ENCODE measurements at places on chromosomes 12 and 14.

- no peak for DNase-seq
These were observed 6.1 kb downstream of the HNF1A start for GRCh38 chr12:120984351-120984898.

DNA sequence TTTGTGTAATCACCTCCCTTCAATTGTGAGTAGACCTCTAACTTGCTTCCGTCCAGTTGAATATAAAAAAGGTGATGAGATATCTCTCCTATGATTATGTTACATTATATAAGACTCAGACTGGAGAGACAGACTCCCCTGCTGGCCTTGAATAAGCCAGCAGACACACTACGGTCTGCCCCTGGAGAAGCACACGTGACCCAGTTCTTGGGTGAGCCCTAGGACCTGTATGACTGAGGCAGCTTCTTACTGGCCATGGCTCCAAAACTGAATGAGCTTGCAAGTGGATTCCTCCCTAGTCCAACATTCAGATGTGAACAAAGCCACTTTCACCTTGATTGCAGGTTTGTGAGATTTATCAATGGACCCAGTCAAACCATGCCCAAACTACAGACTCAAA is 427.9 kb upstream of the DCN start:
- no peak for DNase-seq

GRCh38 chr12:3417937-3418462 is 73.0 kb upstream of the PRMT8 start:
- DNase-seq: no peak

GRCh38 chr12:54993181-54993835 is 8.7 kb upstream of the TESPA1 start:
- DNase-seq: peak; percentile 76

DNA sequence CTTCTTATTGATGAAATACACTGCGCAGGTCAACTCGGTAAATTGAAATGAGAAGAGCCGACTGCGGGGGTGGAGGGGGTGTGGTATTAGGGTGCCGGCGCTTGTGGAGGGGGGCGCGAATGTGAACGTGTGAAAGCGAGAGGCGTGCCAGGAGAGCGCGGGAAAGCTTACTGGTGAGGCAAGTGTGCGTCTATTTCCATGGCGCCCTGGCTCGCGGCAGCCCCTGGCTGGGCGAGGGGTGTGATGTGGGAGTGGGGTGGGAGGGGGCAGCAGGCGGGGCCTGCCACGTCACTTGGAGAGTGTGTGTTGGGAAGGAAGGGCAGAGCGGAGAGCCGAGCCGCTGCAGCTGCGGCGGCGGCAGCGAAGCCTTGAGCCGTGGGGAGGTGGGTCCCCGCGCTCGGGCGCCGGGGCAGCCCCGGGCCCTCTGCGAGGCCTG is 88.8 kb downstream of the GALNT8 start:
- peak; percentile 72 for DNase-seq

DNA sequence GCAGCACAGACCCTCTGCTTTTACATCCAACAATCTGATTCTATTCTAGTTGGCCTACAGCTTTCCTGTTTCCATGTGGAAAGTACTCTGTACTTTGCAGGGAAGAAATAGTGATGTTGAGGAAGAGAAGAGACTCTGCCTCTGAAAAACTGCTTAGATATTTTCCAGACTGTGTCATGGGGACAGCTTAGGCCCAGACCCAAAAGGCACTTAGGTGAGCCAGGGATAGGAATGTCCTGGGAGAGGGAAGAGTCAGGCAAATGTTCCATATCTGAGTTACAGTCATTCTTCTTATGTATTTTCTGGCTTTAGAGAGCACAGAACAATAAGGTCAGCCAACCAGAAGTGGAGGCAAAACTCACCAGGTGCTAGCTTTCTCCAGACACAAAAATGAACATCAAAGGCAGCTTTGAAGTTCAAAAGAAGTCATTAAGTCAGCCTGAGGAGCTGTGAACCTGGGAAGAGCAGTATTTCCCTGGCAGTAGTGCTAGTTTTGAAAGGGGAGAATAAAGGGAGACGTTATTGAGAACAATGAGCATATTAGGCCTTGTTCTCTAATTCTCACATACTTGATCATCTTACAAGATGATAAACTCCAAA is 199.7 kb upstream of the LMNTD1 start:
- DNase-seq: no peak

DNA sequence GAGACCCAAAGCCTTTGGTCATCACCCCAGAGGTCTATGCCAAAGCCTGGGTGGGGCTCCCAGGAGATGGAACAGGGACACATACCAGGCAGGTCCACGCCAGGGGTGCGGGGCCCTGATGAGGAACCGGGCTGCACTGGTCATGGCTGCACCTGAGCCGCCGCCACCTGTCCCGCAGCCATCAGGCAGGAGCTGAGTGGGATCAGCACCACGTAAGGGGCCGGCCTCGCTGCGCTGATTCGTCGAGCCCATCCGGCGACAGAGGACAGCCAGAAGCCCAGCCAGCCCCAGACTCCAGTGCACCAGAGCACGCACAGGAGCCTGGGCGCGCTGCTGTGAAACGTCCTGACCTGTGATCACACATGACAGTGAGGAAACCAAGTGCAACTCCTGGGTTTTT is 15.9 kb downstream of the DEGS2 start:
- DNase-seq: no peak

- no peak for DNase-seq
These were observed 64.5 kb upstream of the SSTR1 start for GRCh38 chr14:38143170-38143569.

GRCh38 chr14:34502001-34502400 is 37.5 kb downstream of the EAPP start:
- no peak for DNase-seq

DNA sequence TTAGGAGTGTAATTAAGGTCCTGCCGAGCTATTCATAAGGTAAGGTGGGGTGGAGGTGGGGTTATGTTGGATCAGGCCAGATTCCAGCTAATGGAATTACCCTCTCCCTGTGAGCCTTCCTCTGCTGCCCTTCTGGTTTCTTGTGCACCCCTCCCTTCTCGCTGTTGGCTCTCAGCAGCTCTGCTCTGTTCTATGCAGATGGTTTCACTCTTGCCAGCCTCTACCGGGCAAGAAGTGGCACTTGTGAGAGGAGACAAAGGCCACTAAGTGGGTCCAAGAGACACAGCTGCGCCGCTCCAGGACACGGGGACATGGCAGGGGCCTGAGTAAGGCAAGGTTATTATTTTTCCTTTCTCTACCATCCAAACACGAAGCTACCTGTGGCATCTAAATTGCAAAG is 334.4 kb downstream of the EMP1 start:
- DNase-seq: peak; percentile 72

- no peak for DNase-seq
These were observed 837.6 kb downstream of the VRK1 start for GRCh38 chr14:97634751-97635150.

- peak; percentile 80 for DNase-seq
These were observed 126.6 kb upstream of the BCL2L14 start for GRCh38 chr12:11943919-11944700.

DNA sequence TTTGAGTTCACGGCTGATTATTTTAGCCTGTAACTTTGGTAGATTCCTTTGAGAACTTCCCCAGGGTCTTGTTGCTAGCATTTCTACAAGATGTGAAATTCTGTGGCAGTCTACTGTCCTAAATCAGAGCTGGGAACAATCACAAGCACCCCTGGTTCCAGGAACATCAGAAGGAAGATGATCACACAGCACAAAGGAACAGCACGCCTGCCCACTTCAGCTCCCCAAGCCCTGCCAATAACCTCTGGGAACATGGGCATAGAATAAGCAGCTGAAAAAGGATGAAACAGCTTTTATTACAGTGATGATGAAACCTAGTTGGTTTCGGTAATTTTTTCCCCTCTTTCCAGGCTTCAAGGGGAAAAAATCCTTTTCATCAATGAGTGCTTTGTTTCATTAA is 12.3 kb downstream of the GPR19 start:
- peak; percentile 64 for DNase-seq

GRCh38 chr12:11759899-11760298 is 110.4 kb downstream of the ETV6 start:
- no peak for DNase-seq

GRCh38 chr12:28507867-28508266 is 317.6 kb downstream of the CCDC91 start:
- no peak for DNase-seq

DNA sequence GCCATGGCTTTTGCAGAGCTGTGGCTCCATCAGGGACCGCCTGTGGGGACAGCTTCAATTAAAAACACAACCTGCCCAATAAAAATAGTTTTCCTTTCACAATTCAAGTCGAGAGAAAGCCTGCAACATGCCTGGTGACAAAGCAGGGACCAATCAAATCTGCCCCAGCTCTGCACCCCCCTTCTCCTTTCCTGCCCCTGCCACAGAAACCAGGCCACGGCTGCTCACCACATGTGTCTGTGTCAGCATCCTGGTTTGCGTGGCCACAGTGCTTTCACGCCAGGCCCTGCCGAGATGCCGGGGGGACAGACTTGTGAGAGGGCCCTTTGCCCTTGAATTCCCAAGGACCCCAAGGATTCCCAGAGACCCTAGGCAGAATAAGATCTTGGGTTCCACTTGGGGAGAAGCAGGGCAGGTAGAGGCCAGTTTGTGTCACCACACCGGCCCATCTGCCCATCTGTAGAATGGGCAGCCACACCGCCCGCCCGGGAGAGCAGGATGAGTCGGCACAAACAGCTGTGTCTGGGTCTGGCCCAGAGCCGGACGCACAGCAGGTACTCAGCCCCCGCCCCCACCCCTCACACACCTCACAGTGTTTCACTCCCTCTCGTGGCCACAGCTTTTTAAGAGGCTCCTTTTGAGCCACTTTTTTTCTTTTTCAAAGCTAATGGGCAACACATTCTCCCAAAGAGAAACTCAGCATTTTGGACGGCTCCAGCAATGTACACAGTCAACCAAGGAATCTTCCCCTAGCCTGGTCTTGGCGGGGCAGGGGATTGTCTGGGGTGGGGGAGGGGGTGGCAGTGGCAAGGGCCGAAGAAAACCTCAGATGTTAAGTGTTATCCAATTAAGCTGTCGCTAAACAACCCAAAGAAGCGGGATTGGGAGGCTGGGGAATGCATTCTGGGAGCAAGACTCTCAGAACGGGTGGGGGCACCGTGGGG is 41.5 kb downstream of the BCL11B start:
- DNase-seq: no peak

DNA sequence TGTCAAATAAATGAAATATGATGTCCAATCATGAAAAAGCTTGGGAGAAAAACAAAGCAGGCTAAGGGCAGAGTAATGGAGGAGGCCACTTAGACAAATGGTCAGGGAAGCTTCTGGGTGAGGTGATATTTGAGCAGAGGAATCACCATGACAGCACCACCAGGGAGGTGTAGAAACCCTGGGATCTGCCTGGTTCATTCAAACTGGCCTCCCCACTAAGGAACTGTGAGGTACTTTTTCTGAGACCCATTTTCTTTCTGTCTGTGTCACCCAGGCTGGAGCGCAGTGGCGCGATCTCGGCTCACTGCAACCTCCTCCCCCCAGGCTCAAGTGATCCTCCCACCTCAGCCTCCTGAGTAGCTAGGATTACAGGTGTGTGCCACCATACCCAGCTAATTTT is 7.8 kb upstream of the SSH1 start:
- DNase-seq: no peak

DNA sequence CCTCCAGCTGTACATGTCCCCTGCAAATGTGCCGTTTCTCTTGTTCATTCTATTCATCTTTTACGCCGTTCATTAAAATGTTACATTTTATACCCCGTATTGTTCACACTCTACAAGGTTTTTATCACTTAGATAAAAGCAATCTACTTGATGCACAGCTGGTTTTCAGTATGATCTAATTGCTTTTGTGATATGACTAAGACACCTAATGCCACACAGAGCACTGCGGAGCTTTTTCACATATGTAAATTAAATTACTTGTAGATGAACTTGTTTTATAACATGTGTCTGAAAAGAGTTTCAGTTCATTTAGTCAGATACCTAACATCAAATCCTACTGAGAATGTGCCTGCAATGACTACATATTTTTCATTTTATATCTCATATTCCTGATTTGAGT is 40.9 kb upstream of the RERGL start:
- no peak for DNase-seq

- no peak for DNase-seq
These were observed 838.0 kb downstream of the RPS29 start for GRCh38 chr14:48748151-48748675.

- no peak for DNase-seq
These were observed 1117.0 kb downstream of the FLRT2 start for GRCh38 chr14:86646696-86647690.

DNA sequence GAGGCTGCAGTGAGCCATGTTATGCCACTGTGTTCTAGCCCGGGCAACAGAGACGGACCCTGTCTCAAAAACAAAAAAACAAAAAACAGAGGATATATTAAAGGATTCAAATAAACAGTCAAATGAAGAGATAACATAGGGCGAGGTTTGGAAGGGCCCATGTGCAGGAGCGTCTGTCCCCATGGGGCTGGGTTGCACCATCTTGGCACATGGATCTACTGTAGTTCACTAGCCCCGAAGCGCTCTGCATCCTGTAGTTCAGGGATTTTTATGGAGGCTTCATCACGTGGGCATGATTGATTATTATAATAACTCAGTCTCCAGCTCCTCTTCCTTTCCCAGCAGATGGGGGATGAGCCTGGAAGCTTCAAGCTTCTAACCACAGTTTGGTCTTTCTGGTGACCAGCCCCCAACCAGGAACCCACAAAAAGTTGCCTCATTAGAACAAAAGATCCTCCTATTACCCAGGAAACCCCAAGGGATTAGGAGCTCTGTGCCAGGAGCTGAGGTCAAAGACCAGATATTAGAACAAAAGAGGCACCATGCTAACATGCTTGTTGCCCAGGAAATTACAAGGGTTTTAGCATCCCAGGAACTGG is 59.9 kb downstream of the HCAR2 start:
- DNase-seq: no peak

DNA sequence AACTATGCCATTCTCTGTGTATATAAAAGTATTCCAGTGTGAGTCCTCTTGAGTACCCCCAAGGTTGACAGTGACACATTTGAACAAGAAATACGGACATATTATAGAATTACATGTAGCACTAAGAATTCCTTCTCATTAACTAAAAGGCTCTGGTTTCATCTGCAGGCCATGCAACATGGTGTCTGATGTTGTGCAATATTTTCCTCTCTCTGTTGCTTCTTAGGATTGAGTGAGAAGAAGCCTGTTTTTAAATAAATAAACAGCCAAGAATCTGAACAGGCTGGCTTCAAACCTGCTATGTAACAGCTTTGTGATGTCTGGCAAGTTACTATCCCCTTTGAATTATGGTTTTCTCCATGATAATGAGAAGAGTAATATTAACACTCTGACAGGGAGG is 22.2 kb upstream of the CCER1 start:
- no peak for DNase-seq

- DNase-seq: no peak
These were observed 1224.9 kb upstream of the TMEM132C start for GRCh38 chr12:127041985-127042625.

GRCh38 chr14:104102282-104102914 is 16.9 kb downstream of the ASPG start:
- DNase-seq: no peak

Data from NCI-H1092 treated with DMSO at 0.1 percent for 48 hours (cell line).